ENCODE measurements at places on chromosomes 12 and 14.
A peak's percentile ranks its signal among the peaks of the same experiment; 100 is the strongest.

DNA sequence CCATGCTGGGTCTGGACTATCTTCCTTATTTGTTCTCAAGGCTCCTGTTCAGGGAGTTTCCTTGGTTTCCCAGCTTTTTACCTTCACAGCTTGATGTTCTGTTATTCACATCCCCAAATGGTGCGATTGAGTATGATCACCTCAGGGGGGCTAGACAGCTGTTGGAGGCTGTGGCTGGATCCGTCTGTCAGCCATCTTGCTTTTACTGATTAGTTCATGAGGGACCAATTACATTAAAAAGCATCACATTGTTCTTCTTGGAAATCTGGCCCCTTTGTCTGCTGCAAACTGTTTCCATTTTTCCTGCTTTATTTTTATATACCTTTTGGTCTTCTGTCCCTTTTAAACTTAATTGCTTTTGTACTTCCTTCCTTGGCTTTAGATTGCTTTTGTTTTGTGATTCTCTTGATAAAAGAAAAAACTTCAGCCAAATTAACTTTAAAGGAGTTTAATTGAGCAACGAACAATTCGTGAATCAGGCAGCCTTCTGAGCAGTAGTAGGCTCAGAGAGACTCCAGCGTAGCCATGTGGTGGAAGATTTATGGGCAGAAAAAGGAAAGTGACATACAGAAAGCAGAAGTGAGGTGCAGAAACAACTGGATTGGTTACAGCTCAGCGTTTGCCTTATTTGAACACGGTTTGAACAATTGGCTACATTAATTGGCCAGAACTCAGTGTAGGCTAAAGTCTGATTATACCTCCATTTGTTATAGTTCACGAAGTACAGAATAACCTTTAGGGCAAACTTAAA lies 208.7 kb downstream of the AEBP2 start:
- no peak for DNase-seq

DNA sequence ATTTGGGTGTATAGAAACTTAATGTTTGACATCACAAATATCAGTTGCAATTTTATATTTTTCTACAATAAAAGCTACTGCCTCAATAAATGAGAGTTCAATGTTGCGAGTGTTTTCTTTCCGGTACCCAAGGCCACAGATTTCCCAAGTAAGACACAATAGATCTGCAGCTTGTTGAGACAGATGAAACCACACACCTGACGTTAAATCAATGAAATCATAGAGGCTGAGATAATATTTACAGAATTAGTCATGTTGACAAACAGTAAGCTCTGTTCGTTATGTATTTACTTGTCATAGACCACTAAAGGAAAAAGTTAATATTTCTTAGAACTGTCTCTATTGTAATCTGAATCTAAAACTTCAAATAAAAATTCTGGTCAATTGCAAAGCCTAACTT lies 49.2 kb upstream of the PTHLH start:
- DNase-seq: no peak

- no peak for DNase-seq
Measured at GRCh38 chr12:104816845-104817503, 141.1 kb downstream of the SLC41A2 start.

GRCh38 chr14:93156693-93157369 lies 27.9 kb downstream of the MOAP1 start:
- no peak for DNase-seq

GRCh38 chr12:120241561-120242274 lies 23.8 kb downstream of the PXN start:
- peak; percentile 69 for DNase-seq

Data from coronary artery (tissue), 2 donors.